ENCODE measurements at places on chromosomes 12 and 14.

GRCh38 chr12:2691345-2692071 lies 103.3 kb upstream of the FKBP4 start:
- DNase-seq, result peak; percentile 78

GRCh38 chr12:81150382-81150781 lies 72.5 kb downstream of the ACSS3 start:
- no peak for DNase-seq

GRCh38 chr14:103361867-103362266 lies 23.3 kb upstream of the MARK3 start:
- DNase-seq, result no peak

DNA sequence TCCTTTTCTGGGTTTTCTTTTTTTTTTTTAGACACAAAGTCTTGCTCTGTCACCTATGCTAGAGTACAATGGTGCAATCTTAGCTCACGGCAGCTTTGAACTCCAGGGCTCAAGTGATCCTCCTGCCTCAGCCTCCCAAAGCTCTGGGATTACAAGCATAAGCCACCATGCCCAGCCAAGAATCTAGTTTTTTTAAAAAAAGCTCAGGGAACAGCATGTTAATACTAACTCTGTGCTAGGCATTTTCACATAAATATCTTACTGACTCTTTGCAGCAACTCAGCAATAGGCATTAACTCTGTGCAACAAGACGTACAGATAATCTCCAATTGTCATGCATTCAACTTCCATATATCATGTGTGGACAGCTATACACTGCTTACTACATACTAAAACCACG lies 97.4 kb downstream of the LLPH start:
- no peak for DNase-seq

DNA sequence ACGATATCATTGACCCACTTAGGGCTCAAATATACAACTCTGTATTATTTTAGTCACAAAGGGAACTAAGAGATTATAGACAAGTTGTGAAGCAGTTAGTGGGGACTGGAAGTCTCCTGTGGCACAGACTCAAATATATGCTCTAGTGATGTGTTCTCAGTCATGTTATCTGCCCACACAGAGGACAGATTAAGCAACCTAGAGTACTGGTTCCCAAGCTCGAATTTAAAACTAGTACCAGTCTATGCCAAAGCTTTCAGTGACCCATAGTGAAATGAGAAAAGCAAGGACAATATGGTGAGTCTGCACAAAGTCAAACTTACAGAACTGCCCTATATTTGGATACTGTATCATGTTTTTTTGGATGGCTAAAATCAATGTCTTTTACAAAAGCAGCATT lies 389.3 kb downstream of the DIO2 start:
- DNase-seq, result no peak

- DNase-seq, result no peak
Measured at GRCh38 chr14:93712838-93713724, 75.2 kb downstream of the PRIMA1 start.

DNA sequence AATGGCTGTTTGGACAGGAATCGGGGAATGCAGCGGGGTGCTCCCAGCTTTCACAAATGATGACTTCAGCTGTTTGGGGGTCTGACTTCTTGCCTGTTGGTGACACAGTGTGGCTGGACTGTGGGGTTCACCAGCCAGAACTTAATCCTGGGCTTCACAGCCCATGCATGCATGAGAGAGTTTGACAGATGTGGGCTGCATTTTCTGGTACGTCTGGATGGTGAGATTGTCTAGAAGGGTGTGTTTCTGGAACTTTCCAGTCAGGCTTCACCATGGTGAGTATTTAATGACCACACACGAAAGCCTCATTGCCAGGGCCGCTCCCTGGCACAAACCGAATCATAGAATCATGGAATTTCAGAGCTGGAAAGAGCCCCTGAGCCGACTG lies 29.6 kb downstream of the CHST11 start:
- DNase-seq, result no peak

- DNase-seq, result no peak
Measured at GRCh38 chr12:125178222-125178621, 113.0 kb downstream of the AACS start.

- no peak for DNase-seq
Measured at GRCh38 chr12:96164951-96165811, 29.0 kb upstream of the ELK3 start.

- DNase-seq, result no peak
Measured at GRCh38 chr12:108235197-108235984, 103.7 kb downstream of the CMKLR1 start.

GRCh38 chr14:35506927-35507326 lies 27.0 kb upstream of the INSM2 start:
- no peak for DNase-seq

- DNase-seq, result no peak
Measured at GRCh38 chr14:70239802-70240201, 51.1 kb upstream of the SLC8A3 start.

- no peak for DNase-seq
Measured at GRCh38 chr12:28127455-28127854, 62.8 kb upstream of the CCDC91 start.

GRCh38 chr14:93520053-93520607 lies 89.4 kb downstream of the UNC79 start:
- no peak for DNase-seq

DNA sequence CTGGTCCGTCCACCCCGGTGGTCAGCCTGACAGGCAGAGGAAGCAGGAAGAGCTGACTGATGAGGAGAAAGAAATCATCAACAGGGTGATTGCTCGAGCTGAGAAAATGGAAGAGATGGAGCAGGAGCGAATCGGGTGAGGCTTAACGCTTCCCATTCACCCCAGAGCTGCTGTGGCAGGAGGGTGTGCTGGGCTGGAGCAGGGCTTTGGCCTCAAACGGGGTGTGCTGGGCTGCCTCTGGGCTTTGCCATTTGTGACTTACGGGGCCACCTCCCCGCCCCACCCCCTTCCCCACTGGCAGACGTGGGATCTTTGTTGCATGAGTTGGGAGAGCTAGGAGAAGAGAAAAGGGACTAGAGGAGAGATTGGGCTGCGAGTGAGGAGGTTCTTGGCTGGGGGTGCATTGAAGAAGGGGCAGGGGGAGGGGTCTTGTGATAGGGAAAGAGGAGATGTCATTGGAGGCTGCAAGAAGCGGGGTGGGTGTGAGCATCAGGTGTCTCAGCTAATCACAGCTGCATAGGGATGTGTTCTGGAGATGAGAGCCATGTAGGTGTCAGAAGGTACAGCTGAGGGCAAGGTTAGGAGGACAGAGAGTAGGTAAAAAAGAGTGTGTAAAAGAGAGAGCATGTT lies 56.3 kb downstream of the RPH3A start:
- no peak for DNase-seq

- DNase-seq, result no peak
Measured at GRCh38 chr12:53973236-53974042, 513 bp downstream of the HOXC11 start.

DNA sequence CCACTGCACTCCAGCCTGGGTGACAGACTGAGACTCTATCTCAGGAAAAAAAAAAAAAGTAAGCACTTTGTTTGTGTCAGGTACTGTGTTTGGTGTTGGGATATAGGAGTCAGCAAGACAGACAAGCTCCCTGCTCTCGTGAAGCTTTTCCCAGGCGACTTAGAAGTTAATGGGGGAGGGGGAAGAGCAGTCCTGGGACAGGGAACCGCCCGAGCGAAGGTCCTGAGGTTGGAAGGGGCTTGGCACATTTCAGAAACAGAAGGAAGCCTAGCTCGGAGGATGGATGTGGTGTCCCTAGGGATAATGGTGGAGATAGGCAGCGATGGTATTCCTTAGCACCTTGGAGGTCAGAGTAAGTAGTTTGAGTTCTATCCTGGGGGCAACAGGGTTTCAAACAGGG lies 8.5 kb upstream of the COX6A1 start:
- DNase-seq, result no peak

- DNase-seq, result no peak
Measured at GRCh38 chr14:62921466-62921865, 123.8 kb downstream of the KCNH5 start.

- no peak for DNase-seq
Measured at GRCh38 chr12:106721915-106722314, 52.6 kb upstream of the RIC8B start.

DNA sequence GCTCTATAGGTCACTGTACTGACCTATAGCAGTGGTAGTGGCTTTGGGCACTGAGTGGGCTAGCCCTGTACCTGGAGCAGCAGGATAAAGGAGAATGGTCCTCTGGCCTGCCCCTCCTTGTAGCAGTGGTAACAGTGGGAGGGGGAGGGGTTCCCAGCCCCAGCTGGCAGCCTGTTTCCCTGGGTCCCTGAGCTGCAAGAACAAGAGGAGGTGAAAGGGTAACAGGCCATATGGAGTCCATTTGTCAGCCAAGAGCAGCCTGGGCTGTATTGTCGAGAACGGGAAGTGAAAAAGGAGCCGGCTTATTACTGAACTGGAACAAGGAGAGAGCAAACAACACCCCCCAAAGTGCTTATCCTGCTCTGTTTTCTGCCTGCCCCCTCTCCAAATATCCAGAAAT lies 73.8 kb upstream of the SRSF5 start:
- peak; percentile 58 for DNase-seq

- DNase-seq, result no peak
Measured at GRCh38 chr14:59123975-59124374, 64.5 kb upstream of the DAAM1 start.

DNA sequence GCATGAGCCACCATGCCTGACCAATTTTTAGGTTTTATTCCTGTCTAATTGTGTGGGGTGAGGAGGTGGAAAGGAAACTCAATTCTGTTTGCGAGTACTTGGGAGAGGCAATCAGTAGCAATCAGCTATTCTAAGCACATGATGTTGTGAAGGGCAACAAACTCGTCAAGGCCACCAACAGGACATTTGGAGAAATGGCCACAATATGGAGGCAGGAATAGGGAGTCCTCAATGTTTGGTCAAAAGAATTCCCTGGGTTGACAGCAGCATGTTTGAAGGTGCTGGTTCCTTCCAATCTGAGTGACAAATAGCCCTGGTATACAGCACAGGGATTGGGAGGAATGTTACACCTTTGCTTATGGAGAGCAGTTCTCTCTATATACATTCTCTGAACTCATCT lies 32.7 kb upstream of the USP44 start:
- DNase-seq, result no peak

- DNase-seq, result no peak
Measured at GRCh38 chr12:85630851-85631250, 205.4 kb downstream of the RASSF9 start.

DNA sequence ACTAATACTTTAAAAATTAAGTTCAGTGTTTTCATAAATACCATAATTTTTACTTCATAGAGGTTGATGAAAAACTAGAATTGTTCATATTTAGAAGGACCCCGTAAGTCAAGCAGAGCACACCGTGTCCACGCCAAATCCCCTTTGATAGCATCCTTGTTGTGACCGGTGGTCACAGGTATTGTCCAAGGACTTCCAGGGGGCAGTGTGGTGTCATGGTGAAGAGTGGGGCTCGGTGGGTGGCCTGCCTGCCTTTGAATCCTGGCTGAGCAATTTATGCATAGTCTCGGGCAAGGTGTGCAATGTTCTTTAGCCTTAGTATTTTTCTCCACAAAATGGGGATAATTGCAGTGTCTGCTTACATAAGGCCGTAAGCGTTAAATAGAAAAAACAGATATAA lies 169.9 kb downstream of the KTN1 start:
- no peak for DNase-seq

GRCh38 chr12:124771462-124772288 lies 92.0 kb downstream of the SCARB1 start:
- peak; percentile 93 for DNase-seq

DNA sequence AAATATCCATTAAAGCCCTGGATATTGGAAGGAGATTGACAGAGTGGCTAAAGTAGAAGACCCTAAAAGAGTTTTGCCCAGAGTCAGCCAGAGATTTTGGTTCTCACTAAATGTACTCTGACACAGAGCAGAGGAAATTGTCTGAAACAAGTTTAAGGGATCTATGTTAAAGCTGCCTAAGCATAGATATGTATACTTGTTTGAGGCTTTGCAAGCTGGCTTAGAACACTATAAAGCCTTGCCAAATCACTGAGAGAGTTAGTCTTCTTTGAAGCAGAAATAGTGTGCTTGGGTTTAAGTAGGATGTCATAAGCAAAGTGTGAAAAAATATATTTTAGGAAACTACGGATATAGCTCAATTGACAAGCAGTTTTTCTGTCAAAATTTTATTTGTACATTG lies 653.5 kb downstream of the FSCB start:
- DNase-seq, result no peak

GRCh38 chr12:95337146-95337545 lies 119.5 kb downstream of the VEZT start:
- no peak for DNase-seq
